ENCODE measurements at places on chromosomes 7 and 10.
A peak's percentile ranks its signal among the peaks of the same experiment; 100 is the strongest.

DNA sequence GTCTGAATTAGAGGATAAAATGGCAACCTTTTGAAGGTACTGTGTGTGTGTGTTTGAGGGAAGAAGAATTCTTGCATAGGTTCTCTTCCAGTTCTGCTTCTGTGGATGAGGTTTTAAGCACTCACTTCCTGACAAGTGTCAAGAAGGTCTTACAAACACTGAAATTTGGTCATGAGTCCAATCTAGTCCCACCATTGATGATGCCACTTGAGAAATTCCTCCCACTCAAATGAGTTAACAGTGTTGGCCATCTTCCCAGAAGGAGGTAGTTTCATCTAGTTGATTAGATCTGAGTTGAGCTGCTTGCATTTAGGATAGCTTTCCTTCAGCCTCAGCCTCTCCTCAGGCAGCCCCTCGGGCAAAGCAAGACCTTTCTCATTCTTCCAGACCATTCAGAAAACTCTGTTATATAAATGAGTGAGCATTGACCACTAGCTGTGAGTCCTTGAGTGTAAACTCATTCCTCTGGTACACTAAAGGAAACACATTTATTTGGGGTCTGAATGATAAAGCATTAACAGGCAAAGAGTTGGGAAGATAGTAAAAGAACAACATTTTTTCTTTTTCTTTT, 189.5 kb downstream of the TRIL start:
- no peak for DNase-seq

- DNase-seq, result no peak
These were observed 718.9 kb downstream of the LRMDA start for GRCh38 chr10:76150139-76150875.

DNA sequence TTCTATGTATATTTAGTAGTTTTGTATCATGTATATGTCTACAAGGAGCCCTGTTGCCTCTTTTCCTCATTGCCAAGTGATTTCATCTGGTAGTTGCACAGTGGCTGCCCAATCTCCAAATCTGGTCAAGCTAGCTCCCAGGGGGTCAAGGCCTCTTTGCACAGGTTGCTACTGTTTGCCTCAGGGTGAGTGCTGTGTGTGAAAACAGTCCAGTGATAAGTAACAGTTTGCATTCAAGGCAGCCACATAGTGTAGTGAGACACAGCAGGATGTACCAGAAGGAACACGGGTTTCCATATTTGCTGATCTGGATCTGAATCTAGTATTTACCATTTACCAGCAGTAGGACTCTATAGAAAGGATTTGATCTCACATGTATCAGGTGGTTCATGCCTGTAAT, 13.3 kb upstream of the EPC1 start:
- DNase-seq, result no peak

DNA sequence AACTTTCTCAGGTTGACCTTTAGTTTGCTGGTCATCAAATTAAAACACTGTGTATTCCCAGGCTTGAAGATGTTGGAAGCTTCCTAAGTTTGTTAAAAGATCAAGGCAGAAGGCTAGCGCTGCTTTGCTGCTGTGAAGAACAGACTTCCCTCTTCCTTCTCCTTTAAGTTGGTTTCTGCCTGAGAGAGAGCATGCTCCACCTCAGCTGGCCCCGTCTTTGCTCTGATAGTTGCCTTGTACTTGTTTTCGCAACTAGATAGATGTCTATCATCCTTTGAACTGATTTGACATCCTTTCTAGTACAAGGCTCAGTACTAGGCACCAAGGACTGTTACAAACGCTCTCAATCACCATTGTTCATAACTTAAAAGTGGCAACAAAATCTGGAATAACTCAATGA, 177.8 kb upstream of the MKLN1 start:
- no peak for DNase-seq

DNA sequence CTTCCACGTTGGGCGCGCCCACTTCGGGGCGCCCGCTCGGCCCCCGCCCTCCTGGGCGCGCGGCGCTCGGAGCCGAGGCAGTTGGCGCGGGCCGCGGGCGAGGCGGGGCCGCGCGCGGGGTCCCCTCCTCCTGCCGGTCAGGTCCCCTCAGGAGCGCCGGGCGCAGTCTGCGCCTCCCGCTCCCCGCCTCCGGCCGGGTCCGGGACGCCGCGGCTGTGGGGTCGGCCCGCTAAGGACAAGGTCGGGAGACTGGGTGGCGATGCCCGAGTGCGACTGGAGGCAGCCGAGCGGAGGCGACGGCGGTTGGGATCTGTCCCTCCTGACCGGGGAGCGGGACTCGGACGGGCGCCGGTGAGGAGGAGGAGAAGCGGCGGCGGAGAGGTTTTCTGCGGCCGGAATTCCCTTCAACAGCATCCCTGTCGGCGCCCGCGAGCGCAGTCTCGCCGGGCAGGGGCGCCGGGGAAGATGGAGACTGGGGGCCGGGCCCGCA, at the start of gene ATRNL1:
ATRNL1 (plus strand) TSS at position 80 of the 490 bp plus-strand sequence; CDS start at position 466, 386 bp downstream.
- DNase-seq, result peak; percentile 19

- DNase-seq, result no peak
These were observed 99.9 kb upstream of the JAZF1 start for GRCh38 chr7:28280516-28280915.

- DNase-seq, result peak; percentile 66
These were observed 50.3 kb downstream of the FAM53B start for GRCh38 chr10:124693801-124694416.

- no peak for DNase-seq
These were observed 31.5 kb downstream of the TMEM248 start for GRCh38 chr7:66952343-66953043.

- DNase-seq, result no peak
These were observed 137.6 kb downstream of the RAMP3 start for GRCh38 chr7:45295222-45295621.

- DNase-seq, result no peak
These were observed 33.9 kb downstream of the EBLN1 start for GRCh38 chr10:22183771-22184461.

DNA sequence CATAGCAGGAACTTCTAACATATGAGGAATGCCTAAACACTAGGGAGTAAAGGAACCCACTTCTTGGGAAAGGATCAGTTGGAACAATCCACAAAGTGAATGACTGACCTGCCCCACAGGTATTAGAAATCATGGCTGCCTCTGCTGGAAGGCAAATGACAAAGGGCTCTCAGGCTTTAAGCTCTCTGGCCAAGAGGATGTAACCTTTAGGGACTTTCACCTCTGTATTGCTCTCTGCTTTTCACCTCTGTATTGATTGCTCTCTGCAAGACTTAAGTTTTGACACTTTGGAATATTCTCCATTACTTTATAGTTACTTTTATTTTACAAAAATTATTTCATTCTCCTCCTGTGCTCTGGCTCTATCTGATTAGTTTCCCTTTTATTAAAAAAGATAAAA, 248.0 kb downstream of the LRRTM3 start:
- DNase-seq, result no peak

GRCh38 chr7:130505753-130506152, 13.9 kb downstream of the MEST start:
- no peak for DNase-seq

DNA sequence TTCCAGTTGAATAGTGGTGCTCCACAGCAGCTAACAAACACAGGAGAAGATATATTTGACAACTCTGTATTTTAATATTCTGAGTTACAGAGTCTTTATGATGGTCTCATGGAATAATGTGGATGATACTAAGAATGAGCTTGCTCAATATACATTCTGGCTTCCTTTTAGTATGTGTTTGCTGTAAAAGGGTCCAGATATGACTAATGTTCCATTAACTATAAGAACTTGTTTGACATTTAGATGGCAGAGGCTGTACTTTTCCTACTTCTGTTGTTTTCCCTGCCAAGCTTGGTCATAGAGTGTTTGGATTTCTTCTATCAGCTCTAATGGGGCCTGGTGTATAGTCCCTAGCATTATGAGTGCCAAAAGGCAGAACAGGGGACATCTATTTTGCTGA, 61.5 kb upstream of the GPR22 start:
- DNase-seq, result no peak

GRCh38 chr7:159272739-159273138, 128.1 kb upstream of the VIPR2 start:
- no peak for DNase-seq

GRCh38 chr7:40221836-40222235, 87.0 kb downstream of the SUGCT start:
- DNase-seq, result no peak

DNA sequence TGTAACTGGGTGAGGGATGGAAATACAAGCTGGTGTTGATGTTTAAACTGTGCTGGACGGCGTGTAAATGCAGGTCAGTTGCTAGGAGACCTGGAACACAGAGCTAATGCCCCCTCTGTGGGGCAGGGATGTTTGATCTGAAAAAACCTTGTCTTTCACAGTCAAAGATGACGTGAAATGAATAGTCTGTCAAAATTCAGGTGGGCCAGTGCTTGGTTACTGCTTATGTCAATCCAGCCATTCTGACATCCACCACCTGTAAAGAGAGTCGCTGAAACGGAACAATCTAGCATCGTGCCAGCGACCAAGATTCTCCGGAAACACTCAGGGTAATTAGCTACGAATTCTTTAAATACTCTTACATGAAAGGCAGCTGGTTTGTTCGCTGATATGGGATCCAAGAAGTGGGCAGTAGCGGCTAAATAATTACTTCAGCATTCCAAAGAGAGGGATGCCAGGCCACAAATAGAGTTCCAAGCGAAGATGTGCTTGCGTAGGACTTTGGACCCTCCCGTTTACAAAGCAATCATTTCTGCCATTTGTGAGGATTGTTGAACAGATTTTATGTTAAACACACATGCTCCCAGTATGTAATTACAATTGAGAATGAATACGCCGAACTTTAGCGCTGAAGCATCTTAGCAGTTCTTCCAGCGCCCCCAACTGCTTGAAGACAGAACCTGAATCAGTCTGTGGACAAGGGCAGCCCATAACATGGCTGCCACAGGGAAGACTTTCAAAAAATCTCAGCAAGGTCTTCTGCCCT, 7.3 kb upstream of the ASB4 start:
- no peak for DNase-seq

GRCh38 chr7:92837000-92837749, 802 bp upstream of the CDK6 start:
- no peak for DNase-seq

DNA sequence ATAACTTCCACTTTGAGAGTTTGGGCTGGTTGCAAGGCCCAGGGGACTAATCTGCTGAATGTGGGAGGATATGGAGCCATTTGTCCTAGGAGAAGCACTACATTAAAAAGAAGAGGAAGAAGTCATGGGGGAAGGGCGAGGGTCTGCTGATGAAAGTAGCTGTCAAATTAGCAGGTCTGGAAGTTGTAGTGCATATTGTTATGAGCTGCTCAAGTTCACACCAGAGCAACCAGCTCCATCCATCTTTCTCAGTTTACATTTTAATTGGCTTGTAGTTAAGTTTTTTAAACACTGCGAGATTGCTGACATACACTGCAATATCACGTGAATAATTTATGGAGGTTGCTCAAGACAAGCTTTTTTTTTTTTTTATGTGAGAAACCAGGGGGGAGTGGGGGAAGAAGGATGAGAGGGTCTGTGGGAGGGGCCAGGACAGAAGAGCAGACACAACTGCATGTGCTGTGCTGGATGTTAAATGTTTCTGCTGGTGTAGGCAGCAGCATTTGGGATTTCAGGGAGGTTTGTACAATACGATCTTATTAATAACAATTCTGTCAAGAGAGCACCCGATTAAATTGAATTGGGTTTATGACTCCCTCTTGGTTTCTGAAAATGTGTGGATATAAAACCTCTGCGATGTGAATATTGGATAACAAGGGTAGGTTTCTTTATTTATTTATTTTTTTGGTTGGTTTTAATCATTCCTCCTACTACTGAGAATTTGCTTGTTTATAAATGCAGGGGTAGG, 759.0 kb upstream of the GALNT17 start:
- DNase-seq, result no peak

GRCh38 chr7:83677180-83677866, 28.4 kb upstream of the SEMA3E start:
- DNase-seq, result no peak

DNA sequence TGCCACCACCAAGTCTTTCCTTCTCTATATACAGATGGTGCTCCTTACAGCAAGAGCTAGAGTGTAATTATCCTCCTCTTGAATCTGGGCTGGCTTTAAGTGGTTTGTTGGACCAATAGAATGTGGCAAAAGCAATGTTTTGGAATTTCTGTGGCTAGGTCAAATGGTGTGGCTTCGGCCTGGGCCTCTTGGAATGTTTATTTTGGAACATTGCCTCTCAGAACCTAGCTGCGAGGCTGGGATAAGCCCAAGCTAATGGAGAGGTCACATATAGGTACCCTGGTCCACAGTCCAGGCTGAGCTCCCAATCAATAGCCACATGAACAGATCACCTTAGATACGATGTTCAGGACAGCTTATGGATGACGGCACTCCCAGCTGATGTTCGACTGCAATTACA, 556.7 kb downstream of the TYW1 start:
- no peak for DNase-seq

GRCh38 chr7:106260136-106260561, 24.6 kb downstream of the NAMPT start:
- DNase-seq, result no peak

DNA sequence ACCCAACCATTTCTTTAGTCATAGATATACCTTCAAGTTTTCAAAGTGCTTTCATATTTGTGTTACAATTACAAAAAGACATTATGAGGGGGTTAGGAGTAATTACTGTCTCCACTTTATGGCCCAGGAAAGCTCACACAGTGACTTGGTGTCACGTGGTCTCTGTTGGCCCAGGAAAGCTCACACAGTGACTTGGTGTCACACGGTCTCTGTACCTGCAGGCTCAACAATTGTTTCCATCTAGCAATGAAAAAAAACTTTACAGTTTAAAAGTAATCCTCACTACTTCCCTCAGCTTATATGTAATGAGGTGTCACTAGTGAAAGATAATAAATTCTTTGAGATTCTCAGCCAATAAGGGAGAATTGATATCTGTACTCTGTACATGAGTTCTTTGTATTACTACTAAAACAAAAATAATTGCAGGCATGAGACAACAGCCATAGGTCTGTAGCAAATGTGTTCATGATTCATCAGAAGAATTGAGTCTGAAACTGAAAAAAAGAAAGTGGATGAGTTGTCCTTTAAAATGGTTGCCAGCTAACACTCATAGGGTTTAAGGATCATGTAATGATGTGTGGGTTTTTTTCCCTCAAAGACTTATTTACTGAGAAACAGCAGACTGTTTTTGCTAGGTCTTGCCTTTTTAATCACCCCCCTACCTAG, 10.9 kb downstream of the OGDH start:
- DNase-seq, result no peak

GRCh38 chr7:123711832-123712293, 36.9 kb downstream of the WASL start:
- DNase-seq, result no peak

- DNase-seq, result no peak
These were observed 689.0 kb upstream of the FZD8 start for GRCh38 chr10:36331121-36331520.

GRCh38 chr7:16989811-16990413, 108.1 kb upstream of the AGR3 start:
- peak; percentile 34 for DNase-seq

DNA sequence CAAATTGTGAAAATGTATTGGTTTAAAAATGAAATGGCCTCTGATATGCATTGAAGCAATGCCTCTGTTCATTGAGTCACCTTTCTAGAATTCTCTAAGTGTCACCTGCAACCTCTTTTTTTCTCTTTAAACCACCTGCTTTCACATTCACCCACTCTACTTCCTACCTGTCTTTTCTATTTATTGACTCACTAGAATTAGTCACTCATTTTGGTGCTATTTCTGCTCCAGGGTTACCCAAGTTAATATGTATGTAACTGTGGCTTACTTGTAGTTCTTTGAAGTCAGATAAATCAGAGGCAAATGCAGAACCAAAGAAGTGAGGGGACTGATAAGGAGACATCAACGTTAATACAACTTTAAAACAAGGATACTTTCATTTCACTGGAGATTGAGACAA, 674.7 kb downstream of the CCSER2 start:
- no peak for DNase-seq

GRCh38 chr10:12834116-12834665, 167.3 kb downstream of the CCDC3 start:
- DNase-seq, result no peak

- DNase-seq, result no peak
These were observed 50.3 kb upstream of the EGR2 start for GRCh38 chr10:62866451-62866850.
